Activated CD8-positive, alpha-beta memory T cell treated with anti-CD3 and anti-CD28 coated beads for 1 hour (primary cell): ENCODE measurements at places on chromosomes 4 and X.
A peak's percentile ranks its signal among the peaks of the same experiment; 100 is the strongest.

- no peak for DNase-seq
Measured at GRCh38 chr4:25958110-25958509, 44.1 kb downstream of the SMIM20 start.

GRCh38 chr4:168725930-168726329, 229.1 kb downstream of the PALLD start:
- DNase-seq, result no peak

DNA sequence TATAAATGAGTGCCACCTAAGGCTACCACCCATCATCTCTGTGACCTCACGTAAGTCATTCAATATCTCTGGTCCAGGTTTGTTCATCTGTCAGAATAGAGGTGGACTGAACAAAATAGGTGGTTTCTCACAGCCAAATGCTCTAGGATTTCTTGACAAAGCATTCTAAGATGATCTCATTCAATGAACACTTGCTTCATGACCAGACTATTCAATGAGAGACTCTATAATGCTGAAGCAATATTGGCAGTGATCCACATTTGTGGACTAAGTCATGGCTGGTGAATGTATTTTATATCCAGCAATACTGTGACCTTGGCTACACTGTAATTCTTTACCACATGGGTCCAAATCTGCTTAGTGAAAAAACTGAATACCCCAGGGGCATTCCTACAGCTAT, 37.9 kb downstream of the LDB2 start:
- DNase-seq, result no peak

- DNase-seq, result no peak
Measured at GRCh38 chrX:65821721-65822496, 154.5 kb downstream of the MSN start.

- DNase-seq, result no peak
Measured at GRCh38 chr4:84597450-84597849, 14.5 kb downstream of the CDS1 start.

GRCh38 chr4:154490583-154491340, 837 bp downstream of the DCHS2 start:
- DNase-seq, result no peak

GRCh38 chr4:106062452-106062875, 167.2 kb downstream of the NPNT start:
- DNase-seq, result no peak

GRCh38 chr4:22407361-22407760, 108.5 kb downstream of the ADGRA3 start:
- DNase-seq, result no peak

- DNase-seq, result no peak
Measured at GRCh38 chrX:143472347-143472938, 44.8 kb downstream of the SPANXN3 start.

DNA sequence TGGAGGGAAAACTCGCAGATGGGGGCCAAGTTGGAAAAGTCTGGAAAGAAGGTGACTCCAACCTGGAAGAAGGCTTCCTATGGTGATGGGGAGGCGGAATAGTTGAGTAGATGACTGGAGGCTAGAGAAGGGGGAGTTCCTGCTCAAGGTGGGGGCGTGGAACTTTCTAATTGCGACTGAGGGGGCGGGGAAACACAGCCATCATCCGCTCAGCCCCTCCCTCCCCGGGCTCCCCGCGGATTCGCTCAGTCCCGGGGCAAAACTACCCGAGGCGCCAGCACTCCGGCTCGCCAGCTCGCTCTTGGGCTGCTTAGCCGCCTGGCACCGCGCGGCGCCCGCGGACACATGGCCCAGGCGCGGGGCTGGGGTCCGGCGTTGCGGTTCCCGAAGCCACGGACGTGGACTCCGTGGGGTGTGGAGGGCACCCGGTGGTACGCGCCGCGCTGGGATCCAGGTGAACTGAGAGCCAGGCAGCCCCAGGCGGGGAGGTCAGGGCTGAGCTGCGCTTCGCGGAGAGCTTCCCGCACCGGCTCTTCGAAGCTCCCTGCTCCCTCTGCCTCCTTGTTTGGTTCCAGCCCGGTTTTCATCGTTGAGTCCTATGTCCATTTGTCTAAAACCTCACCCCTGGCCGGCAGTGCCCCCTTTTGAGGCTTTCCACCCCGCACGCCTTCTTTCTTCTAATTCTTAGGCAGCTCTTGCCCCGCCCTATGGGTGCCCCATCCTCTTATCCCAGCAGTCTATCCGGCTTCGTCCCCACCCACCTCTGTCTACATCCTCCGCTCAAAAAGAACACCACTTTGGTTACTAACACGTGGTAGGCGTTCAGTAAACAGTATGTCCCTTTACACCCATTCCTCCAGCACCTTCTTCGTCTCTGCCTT, 38.9 kb downstream of the STARD8 start:
- DNase-seq, result no peak

GRCh38 chr4:129804461-129804981, 708.6 kb downstream of the C4orf33 start:
- DNase-seq, result no peak

- no peak for DNase-seq
Measured at GRCh38 chr4:110412354-110413065, 63.4 kb upstream of the ENPEP start.

- DNase-seq, result no peak
Measured at GRCh38 chr4:84238247-84239090, 260.6 kb downstream of the NKX6-1 start.

GRCh38 chrX:119945481-119945880, 1.9 kb upstream of the NKAP start:
- no peak for DNase-seq

- no peak for DNase-seq
Measured at GRCh38 chr4:72505314-72505744, 63.7 kb downstream of the ADAMTS3 start.

DNA sequence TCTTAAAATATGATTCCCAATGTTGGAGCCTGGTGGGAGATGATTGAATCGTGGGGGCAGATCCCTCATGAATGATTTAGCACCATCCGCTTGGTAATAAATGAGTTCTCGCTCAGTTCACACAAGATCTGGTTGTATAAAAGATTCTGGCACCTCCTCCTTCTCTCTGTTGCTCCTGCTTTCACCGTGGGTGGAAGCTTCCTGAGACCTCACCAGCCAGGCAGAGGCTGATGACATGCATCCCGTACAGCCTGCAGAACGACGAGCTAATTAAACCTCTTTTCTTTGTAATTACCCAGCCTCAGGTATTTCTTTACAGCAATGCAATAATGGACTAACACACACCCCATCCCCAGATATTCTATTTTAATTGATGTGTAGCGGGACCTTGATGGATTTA, 162.2 kb downstream of the NPFFR2 start:
- DNase-seq, result no peak

DNA sequence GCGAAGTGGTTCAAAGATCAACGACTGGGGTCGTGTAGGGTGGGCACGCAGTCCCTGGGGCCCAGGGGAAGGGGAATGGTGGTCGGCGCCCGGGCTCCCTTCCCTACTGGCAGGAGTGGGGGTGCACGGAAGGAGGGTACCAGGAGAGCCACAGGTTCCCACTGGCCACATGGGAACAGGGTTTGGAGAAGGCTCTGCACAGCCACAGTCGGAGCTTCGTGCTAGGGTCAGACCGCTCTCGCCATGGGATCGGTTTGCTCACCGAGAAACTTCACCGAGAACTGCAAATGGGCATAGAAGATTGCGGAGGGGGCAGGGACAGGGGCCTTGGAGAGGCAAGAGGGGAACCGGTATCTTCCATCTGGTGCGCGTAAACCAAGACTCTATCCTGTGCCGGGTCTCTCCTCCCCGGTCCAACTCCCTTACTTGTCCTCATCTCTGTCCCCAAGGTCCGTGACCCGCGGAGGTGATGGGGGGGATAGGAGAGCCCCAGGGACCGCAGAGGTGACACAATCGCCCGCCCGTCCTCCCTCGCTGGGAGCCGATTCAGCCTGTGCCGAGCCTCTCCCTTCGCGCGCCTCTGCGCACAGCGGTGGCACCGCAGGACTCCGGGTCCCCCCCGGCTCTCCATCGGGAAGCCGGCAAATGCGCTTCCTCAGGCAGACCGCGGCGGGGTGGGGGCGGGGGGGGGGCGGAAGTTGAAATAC, 1.0 kb downstream of the SCD5 start:
- DNase-seq, result no peak

- no peak for DNase-seq
Measured at GRCh38 chrX:44915361-44915868, 42.4 kb downstream of the KDM6A start.

DNA sequence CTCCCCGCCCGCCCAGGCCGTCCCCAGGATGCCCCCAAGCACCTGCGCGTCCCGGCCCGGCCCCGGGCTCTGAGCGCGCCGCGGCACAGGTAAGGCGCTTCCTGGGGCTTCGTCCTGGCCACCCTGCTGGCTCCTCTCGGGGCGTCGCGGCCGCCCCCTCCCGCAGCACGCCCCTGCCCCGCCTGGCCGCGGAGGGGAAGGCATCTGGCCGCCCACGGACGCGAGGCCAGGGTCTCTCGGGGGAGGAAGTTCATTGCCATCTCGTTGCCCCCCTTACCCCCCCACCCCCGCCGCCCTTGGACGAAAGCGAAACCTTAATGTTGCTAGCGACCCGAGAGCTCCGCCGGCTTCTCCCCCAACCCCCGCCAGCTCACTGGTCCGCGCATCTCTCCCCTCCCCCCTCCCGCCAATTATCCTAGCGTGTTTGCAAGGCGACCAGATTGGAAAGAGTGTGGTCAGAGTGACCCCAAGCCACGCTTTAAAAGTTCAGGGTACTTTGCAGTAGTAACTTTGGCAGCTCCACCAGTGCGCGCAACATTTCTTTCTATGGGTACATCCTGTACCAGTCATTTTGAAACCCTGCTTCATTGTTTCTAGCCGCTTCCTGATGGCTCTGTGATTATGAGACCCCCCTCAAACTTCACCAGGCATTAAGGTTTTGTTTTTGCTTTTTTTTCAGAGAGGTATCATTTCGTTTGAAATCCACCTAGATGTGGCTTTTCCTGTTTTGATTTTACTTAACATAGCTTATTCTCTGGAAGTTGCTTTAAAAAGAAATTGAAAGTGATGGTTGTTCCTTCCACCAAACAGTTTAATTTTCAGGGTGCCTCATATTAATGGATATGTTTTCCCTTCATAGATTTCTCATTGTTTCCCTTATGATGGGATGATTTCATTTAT, 626 bp downstream of the TBC1D1 start:
- DNase-seq, result no peak

DNA sequence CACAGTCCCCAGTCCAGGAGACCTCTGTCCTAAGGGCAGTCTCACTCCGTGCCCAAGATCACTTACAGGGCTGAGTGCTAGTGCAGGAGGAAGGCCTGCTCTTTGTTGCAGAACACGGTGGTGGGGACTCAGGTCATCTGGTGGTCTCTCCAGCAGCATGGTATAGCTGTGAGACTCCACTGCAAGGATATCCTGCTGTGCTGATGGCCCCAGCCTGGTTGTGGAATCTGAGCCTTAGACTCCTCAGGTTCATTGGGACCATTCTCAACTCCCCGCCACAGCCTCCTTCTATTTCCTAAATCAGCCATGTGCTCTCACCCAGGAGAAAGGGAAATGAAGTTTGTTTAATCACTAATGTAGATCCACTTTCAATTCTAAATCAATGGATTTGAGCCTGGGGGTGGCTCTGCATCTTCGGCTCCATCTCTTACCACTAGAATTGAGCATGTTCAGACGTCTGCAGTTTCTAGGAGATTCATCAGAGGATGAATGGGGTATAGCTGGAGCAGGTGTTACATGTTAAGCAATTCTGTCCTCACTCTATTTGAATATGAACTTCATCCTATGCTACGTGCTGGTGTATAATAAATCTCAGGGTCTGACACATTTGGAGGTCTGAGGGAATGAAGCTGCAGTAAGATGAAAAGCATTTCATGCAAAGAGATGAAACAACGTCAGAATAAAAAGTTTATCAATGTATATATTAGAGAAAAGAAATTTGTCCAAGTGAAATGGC, 189.2 kb downstream of the MGST2 start:
- DNase-seq, result no peak

DNA sequence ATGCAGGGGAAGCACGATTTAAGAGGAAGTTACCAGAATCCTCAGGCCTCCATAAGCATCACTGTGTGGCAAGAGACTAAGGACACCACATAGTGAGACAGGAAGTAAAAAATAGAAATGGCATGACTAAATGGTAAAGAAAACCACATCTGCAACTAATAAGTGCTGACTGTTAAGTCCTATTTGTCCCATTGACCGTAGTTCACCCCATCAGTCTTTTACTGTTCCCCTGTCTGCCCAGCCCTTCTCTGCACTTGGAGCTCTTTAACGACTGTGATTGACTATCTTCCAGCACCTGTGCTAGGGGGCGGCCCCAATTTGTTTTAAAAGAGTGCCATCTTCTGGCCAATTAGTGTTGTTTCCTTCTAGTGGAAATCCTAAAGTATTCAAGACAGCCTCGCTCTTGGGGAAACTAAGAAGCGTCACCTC, 94.2 kb downstream of the MAOA start:
- DNase-seq, result peak; percentile 0

GRCh38 chrX:95889279-95889678, 795.4 kb upstream of the DIAPH2 start:
- DNase-seq, result no peak

DNA sequence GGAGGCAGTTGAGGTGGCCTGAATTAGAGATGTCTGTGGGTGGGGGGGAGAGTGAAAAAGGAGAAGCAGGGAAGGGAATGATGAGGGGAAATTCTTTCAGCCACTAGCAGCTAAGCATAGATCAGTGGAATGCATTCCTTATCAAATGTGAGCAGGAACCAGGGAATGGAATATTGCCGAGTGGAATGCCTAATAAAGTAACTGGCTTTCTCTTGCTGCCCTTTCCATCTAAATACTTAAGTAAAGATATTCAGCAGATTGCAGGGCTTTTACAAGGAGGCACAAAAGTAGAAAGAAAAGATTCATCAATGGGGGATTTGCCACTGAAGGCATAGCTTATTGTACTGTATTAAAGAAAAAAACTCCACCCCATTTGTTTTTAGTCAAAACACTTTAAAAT, 263.0 kb upstream of the RPS6KA3 start:
- DNase-seq, result no peak

DNA sequence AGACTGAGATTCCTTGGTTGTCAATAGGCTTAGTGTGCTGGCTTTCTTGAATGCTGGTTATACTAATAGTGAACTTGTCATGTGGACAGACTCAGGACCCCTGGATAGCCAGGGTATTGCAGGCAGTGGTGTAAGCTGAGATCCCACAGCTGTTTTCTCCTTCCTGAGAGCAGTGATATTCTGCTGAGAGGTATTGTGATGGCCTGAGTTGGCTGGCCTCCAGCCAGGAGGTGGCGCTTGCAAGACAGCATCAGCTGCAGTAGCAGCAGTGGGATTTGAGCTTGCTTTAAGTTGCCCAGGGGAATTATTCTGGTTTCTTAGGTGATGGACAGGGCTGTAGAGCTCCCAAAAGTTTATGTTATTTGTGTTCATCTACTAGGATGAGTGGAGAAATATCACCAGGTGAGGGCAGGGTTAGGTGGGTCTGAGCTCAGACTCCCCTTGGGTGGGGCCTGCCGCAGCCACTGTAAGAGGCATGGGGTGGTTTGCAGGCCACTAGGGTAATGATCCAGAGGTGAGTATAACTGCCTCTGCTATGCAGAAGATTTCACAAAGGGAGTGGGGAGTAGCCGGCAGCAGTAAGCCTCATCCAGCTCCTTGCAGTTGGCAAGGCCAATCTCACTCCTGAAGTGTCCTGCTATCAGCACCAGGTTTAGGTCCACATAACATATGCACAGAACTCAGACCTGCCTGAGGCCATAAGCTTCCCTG, 66.2 kb downstream of the IL15 start:
- no peak for DNase-seq
